ENCODE measurements at places on chromosomes 1 and 21.

DNA sequence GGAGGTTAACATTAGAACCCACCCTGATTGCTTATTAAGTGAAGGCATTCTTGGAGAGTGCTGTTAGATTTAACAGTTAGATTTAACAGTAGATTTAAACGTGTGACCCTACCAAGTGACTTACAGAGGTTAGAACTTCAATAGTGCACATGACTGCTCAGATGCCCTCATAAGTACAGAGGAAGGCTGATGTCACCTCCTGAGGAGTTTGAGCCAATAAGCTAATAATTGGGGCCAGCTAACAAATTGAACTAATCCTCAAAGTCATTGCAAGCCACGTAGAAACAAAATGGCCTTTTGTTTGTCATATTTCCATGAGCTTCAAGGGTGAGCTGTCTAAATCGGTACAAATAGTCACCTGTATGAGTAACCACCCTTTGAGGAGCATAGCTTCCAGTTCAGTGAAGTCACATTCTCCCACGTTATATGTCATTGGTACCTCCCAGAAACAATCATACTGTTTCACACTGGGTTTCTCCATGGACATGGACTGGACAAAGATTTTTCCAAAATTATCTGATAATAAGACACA is 11.7 kb downstream of the AVPR1B start:
- no peak for DNase-seq

- DNase-seq = no peak
Measured at GRCh38 chr1:94240822-94241221, 3.4 kb upstream of the ARHGAP29 start.

- DNase-seq = no peak
Measured at GRCh38 chr21:42835211-42835610, 44.1 kb downstream of the WDR4 start.

DNA sequence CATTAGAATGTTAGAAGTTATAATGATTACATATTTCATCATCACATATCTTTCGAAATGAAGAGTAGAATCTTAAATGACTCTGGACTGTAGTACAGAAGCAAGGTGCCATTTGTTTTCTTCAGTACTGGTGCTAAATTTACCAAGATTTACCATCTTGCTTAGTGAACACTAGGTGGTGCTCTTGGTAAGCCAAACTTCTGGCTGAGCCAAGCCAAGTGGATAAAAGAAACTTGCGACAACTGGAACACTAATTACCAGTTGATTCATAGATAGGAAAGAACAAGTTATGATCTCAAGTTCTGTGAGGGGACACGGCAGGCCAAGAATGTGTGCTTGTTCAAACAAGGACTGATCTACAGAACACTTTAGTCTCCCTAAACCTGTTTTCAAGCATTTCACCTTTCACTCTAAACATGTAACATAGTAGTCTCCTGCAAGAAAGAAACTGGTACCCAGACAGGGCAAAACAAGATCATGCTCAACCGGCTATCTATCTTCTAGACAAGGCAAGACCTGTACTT is 19.8 kb downstream of the SPRTN start:
- no peak for DNase-seq

- DNase-seq = no peak
Measured at GRCh38 chr1:213744780-213745179, 243.0 kb upstream of the PROX1 start.

GRCh38 chr1:46393510-46393909 is 607 bp upstream of the FAAH start:
- no peak for DNase-seq

DNA sequence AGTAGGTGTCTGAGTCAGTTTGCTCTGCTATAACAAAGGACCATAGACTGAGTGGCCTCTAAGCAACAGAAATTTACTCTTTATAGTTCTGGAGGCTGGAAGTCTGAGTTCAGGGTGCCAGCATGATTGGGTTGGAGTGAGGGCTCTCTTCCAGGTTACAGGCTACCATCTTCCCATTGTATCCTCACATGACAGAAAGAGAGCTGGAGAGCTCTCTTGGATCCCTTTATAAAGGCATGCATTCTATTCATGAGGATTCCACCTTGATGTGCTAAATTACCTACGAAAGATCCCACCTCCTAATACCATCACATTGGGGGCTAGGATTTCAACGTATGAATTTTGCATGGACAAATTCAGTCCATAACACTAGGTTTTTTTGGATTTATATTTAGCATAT is 79.6 kb downstream of the LTN1 start:
- no peak for DNase-seq

DNA sequence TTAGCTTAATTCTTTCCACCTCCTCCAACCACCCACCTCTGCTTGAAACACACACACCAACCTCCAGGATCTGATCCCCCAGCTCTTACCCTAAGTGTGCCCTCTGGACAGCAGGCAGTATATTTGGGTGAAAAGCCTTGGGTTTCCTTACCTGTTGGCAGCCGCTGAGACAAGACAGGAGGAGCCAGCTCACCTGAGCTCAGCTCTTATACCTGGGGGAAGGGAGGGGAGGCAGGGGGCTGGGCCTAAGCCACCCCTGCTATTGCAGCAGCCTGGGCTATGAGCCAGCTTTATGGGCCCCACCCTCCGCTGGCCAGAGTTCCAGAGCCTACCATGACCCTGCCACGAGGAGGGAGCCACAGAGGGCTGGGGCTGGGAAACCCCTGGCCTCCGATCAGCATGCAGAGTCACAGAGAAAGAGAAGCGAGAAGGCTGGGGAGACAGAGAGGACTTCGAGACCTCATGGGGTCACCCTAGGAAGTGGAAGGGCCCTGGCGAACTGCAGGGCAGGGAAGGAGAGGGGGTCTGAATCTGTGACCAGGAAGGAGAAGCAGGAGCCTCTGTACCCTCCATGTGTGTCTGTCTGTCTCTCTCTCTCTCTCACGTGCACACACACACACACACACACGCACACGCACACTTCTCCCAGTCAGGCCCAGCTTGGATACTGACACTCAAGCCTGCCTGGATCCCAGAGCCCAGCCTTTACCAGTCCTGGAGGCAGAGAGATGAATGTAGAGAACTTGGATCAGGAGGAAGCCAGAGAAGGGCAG is at the start of gene S100A14:
Gene S100A14 (minus strand): TSS at position 182 of the 773 bp plus-strand sequence. CDS start 467 bp downstream, outside the sequence.
- no peak for DNase-seq

GRCh38 chr1:234490793-234491479 is 12.0 kb upstream of the TARBP1 start:
- no peak for DNase-seq

DNA sequence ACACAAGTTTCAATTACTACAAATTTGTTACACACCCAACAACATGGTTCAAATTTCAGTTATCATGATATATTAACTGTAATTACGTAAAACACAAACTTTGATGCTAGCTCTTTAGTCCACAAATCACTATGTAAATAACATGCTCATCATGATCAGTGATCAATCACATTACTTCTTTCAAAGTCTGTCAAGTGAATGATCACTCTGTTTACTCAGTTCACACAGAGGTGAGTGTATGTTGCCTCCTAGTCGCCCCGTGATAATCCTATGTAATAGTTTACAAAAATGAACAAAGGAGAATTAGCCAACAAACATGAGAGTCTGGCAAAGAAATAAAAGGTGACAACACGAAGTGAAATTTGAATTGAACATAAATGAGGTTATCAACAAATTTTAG is 14.3 kb downstream of the EDEM3 start:
- DNase-seq = no peak

GRCh38 chr1:51298322-51298705 is 32.0 kb downstream of the TTC39A start:
- no peak for DNase-seq

GRCh38 chr1:89945852-89946476 is 48.9 kb upstream of the ZNF326 start:
- DNase-seq = no peak

- no peak for DNase-seq
Measured at GRCh38 chr1:205568469-205569361, 63.1 kb downstream of the ELK4 start.

GRCh38 chr1:61992257-61992656 is 202.4 kb upstream of the L1TD1 start:
- DNase-seq = no peak

DNA sequence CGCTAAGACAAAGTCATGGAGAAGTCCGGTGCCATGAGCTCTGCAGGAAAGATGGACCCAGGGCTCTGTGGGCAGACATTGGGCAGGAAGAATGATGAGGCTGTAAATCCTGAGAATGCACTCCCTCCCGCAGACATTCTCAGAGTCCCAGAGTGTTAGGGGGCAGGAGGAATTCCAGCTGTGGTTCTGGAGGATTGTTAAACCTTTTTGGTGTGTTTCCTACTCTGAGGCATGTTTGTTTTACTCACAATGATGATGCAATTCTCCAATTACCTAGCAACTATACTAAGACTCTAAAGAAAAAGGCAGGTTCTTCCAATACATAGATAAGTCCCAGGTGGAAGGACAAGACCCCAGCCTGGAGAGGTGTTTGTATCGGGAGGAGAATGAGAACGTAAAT is 2.8 kb upstream of the CAPN9 start:
- no peak for DNase-seq

DNA sequence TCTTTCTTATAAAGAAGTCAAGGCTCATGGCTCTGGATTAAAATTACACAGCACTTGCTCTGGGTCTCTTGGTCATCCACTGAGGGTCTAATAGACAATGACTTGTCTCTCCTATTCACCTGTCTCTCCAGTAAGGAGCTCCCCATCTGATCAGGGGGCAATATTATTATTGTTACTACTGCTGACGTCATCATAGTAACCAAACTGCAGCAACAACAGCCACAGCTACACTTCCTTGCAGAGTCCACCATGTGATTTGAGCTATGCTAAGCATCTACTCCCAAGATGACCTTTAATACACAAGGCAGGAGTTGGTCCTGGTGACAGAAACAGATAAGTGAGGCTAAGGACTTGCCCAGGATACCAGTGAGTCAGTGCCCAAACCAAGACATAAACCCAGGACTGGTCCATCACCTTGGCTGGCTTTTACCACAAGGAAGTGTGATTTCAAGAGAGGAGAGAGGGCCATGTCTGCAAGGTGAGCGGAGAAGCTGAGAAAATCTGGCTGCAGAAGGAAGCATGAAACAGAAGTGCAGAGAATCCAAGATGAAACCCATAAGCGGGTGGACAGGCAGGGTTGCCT is 602.5 kb downstream of the PTPRU start:
- DNase-seq = no peak

DNA sequence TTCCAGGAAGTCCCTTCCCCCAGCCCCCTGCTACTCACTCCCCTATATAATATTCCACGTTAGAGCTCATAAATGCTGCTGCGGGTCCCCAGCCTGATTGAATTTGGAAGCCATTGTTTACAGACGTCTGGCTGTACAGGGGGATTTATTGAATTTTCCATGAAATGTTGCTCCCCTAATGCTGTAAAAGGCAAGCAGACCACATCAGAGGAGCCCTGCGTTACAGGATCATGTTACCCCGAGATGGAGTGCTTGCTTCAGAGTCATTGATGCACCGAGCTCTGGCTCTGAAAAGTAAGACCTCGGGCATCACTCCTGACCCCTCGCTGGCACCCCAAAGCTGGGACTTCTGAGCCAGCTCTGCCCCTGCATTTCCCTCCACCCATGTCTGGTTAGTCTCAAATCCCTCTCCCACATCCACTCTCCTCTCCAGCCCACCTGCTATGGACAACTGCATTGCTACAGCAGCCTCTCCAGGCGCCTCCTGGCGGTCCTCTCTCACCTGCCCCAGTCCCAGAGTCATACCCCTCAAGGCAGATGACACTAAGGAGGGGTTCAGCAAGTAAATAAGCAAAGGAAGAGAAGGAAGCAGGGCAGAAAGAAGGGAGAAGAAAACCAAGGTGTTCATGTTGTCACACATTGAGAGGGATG is 127.8 kb downstream of the TMEM53 start:
- DNase-seq = no peak

GRCh38 chr1:59329412-59330053 is 32.6 kb downstream of the FGGY start:
- DNase-seq = no peak

- no peak for DNase-seq
Measured at GRCh38 chr1:107464827-107465226, 324.0 kb downstream of the NTNG1 start.

DNA sequence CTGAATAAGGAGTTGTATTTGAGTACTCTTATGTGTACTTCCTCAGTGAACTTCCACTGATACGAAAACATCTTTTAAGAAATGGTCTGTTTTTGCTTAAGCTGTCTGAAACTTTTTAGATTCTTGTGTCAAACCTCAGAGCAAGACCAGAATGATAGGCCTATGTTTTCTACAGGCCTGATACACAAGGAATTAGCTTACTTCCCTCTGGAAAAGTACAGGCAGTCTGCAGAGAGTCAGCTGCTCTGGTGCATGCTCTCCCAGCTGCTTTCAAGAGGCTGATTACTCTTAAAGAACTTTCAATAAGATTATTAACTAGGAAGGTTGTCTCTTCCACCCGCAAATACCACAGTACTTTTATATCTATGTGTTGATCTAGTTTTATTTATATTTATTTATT is 9.5 kb downstream of the SNX27 start:
- DNase-seq = no peak

DNA sequence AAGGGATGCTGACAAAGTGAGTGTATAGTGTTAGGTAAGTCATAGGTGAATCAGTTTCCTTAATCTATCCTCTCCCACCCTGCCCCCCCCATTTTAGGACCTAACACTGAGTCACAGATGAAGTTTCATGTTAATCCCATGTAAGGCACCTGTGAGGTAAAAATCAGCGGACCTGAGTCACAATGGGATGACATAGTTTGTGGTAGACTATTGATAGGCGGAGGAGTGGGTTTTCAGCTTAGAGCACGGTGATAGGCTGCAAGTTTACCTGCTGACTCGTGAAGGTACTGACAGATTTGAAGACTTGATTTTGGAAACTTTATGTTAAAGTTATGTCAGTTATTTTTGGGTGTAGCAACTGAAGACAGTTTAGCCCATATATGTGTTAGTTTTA is 1.7 kb downstream of the TOR1AIP1 start:
- DNase-seq = peak; percentile 28

DNA sequence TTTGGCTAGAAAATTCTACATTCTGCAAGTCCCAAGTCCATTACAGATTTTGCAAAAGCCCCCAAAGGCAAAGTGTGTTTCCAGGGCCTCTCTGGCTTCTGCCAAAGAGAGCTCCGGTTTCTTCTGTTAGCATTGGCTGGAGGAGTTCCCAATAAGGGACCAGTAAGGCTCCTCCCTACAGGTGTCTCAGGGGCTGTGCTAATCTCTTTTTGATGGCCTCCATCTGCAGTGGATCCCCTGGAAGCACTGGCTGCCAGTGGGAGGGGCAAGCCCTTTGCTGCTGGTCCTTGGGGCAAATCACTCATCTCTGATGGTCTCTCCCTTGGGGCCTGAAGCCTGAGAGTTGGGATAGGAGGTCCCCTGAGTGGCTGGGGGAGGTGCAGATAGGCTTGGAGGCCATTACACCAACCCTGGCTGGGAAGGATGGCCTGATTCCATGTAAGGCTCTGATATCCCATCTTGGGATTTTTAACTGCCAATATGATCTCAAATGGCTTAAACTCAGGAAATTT is 89.1 kb upstream of the USP24 start:
- DNase-seq = no peak

GRCh38 chr21:46095814-46096595 is 1.9 kb upstream of the COL6A2 start:
- no peak for DNase-seq

- no peak for DNase-seq
Measured at GRCh38 chr1:5620418-5620817, 371.8 kb downstream of the NPHP4 start.
